ENCODE measurements at places on chromosomes 16 and 17.

DNA sequence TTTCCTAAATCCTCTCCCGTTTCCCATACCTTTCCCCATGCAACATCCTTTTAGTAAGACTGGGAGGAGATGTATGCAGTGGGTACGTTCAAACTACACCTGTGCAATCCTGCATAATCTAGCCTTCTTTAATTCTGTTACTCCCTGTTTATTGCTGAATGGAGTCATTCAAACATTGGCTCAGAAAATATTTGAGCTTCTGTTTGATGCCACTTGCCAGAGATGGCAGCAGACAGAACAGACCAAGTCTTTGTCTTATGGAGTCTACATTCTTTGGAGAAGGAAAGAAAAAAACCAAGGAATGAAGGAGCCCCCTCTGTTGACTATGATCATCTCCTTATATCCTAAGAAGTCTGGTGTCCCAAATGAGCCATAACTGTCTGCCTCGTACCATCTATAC lies 288.8 kb downstream of the HAPSTR1 start:
- DNase-seq, result no peak

DNA sequence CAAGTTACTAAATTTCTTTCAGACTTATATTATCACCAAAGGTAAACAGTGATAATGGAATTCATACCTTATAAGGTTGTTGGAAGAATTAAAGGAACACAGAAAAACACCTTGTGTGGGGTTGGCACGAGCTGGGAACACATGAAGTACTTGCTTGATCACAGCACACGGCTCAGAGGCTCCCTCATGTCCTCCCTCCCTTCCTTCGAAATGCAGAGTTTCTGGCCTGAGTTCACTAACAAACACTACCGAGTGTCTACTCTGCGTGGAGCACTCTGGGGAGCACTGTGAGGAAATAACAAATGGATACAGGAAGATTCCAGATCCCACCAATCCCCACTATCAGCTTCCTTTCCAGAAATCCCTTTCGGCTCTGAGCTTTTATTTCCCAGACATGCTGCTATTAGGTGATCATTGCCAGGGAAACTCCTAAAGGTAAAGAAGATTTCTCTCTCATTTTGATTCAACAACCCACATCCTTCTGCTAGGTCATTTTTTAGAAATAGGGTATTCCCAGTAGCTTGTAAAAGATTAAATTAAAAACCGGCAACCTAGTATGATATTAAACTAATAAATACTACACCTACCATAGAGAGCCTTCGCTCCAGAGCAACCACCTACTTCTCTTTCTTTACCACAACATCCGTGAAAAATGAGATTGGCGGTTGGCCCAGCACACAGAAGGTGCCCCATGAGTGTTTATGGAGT lies 6.1 kb upstream of the HNF1B start:
- no peak for DNase-seq

GRCh38 chr16:6035161-6035560 lies 937.6 kb upstream of the EEF2KMT start:
- no peak for DNase-seq

DNA sequence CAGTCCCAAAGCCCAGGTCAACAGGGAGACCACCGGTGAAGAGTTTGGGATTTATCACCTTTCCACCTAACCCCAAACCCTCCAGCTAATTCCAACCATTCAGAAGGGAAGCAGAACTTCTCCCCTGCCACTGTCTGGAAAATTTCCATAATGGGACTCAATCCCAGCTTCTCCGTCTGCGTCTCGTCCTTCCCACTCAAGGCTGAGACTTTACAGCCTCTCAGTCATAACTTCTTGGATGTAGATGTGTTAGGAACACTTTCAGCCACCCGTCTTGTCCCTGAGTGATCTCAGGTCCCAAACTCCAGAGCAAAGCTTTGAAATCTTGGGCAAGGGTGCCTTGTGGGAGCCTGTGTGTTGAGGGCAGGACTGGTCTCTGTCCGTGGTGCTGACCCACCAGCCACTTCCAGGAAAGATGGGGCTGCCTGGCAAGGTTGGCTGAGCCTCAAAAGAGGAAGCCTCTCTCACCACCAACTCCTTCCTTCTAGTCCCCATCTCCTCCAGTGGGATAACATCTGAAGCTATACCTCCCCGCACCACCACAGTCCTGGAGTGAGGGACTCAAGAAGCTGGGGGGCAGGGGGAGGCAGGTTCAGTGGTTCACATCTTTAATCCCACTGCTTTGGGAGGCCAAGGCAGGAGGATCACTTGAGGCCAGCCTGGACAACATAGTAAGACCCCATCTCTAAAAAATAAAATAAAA lies 9.3 kb downstream of the GAS2L2 start:
- DNase-seq, result no peak

DNA sequence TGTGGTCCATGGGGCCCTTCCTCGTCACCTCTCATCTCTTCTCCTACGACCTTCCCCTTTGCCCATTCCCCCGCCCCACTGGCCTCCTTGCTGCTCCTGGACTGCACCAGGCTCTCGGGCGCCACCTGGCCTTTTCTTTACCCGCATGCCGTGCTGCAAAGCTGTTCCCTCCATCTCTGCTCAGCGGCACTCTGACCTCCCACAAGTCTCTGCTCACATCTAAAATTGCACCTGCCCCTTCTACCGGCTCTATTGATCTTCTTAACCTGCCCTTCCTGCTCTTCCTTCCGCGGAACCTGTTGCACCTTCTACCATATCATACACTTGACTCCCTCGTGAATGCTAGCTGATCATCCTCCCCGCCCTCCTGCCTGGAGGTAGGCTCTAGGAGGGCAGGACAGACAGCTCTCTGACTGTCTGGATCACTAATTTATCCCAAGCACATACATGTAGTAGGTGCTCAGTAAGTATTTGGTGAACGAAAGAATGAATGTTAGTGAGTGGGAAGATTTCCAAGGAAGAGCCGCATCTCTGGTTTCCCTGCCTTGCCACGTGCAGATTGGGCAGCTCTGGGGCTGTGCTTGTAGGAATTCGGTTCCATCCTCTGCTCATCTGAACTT lies 17.3 kb downstream of the DNAH17 start:
- DNase-seq, result no peak

GRCh38 chr17:30101686-30102390 lies 14.8 kb upstream of the NSRP1 start:
- DNase-seq, result no peak

GRCh38 chr17:2057760-2058585 lies 3.1 kb downstream of the HIC1 start:
- no peak for DNase-seq

- DNase-seq, result no peak
Measured at GRCh38 chr17:77438241-77439188, 297.7 kb downstream of the SEC14L1 start.

- no peak for DNase-seq
Measured at GRCh38 chr16:83441517-83441916, 366.3 kb upstream of the HSBP1 start.

GRCh38 chr17:58279016-58279711 lies 1.6 kb downstream of the MPO start:
- DNase-seq, result no peak

- no peak for DNase-seq
Measured at GRCh38 chr16:87527055-87527724, 34.4 kb upstream of the ZCCHC14 start.

GRCh38 chr16:78804058-78804735 lies 704.7 kb downstream of the WWOX start:
- no peak for DNase-seq

GRCh38 chr17:29100296-29100695 lies 57.4 kb downstream of the PIPOX start:
- DNase-seq, result no peak

DNA sequence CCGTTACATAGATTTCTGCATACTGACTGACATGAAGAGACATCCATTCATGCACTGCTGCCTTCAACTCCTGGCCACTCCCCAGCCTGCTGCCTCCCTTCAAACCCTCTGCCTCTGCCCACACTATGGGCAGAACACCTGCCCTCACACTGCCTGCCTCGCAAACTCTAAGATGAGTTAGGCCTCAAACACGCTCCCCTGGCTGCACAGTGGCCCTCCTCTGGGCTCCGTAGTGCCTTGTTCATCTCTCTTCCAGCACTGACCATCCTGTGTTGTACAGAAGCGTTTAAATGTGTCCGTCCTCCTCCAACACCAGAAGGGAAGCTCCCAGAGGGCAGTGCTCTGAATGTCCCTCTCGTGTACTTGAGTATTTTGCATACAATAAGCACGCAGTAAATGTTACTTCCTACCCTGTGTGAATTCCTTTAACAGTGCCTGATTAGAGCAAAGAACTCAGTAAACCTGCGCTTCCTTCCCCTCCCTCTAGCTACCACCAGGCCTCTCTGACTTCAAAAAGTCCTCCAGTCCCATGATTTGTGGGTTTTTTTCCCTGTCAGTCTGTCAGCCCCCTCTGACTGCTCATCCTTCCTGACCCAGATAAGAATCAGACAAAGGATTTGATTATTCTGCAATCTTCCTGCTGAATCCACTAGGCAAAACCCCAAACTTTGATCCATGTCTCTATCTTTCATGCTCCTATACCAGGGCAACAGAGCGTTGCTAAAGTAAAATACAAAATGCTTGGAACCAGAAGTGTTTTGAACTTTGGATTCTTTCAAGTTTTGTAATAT lies 3.9 kb downstream of the DHX33 start:
- DNase-seq, result no peak

GRCh38 chr16:27840311-27841060 lies 223.0 kb downstream of the GSG1L start:
- no peak for DNase-seq

DNA sequence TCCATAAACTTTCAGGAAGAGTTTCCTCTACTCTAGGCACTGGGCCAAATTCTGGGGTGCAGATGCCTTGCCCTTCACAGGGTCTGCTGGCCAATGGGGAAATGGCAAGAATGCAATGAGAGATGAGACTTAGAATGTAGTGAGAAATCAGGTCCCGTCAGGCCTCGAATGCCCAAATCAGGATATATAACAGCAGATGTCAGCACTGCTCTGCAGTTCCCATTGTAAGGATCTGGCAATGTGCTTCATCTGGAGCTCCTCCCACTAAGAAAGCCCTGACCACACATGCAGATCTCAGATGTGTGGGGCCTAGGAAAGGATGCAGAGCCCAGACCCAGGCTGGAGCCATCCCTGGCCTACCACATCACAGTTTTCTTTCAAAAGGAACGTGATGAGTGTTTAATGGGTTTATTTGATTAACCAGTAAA lies 13.9 kb upstream of the LPCAT2 start:
- DNase-seq, result no peak

DNA sequence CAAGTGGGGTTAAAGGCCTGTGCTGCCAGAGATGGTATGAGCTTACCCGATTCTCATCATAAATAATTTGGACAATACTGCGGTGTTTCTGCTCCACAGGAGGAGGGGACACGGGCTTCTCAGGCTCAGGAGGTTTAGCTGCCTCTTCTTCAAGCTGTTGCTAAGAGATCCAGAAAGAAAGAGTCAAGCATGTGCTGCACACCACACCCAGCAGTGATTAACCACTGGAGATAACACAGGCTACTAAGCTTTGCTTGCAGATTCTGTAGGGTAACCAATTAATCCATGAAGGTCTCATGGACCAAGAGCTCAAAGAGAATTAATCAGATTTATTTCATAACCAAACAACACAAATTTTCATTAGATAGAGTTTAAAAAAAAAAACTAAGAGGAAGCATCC lies 56.6 kb downstream of the NCOR1 start:
- DNase-seq, result no peak

GRCh38 chr17:58283674-58284612 lies 3.2 kb upstream of the MPO start:
- no peak for DNase-seq

- no peak for DNase-seq
Measured at GRCh38 chr16:48271728-48272127, 24.4 kb upstream of the ABCC11 start.

- peak; percentile 14 for DNase-seq
Measured at GRCh38 chr17:60720763-60721531, 43.3 kb downstream of the BCAS3 start.

DNA sequence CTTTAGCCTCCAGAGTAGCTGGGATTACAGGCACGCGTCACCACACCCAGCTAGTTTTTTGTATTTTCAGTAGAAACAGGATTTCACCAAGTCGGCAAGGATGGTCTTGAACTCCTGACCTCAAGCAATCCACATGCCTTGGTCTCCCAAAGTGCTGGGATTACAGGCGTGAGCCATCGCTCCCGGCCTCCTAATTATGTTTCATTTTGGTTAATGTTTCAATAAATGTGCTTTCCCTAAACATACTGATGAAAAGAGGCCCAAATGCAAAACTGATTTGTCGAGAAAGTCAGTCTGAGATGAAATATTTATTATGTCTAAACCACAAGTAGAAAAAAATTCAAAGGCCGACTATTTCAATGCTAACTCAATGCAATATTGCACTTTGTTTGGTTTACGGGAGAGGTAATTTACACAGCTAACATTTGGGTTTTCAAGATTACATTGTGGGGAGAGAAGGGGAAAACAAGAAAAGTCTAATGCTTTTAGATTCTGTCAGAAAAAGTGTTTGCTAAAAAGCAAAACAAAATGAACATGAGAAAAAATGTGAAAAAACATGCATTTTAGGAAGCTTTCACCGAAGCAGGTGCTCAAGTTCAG lies 9.8 kb downstream of the STAT3 start:
- no peak for DNase-seq

DNA sequence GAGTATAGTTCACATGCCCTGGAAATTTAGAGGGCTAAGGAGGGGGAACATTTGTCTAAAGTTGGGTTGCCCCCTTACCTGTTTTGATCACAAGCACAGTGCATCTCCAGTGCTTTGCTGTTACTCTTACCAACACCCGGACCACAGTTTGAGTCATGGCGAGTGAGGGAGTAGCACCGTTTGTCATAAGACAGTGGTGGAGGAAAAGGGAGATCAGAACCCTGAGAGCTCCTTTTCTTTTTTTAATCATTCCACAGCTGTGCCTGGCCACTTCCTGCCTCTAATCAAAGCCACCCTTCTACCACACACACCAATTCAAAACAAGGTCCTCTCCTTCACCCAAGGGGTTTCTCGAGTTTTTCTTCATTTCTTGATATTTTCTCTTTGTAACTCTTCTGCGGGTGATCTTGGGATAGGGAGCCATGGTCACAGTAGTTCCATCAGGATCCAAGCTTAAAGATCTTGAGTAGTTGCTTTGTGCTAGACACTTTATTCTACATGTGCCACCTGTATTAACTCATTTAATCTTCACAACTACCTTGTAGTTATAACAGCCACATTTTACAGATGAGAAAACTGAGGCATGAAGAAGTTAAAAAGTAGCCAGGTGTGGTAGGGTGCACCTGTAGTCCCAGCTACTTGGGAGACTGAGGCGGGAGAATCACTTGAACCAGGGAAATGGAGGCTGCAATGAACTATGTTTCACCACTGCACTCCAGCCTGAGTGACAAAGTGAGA lies 5.0 kb upstream of the MYL4 start:
- no peak for DNase-seq

DNA sequence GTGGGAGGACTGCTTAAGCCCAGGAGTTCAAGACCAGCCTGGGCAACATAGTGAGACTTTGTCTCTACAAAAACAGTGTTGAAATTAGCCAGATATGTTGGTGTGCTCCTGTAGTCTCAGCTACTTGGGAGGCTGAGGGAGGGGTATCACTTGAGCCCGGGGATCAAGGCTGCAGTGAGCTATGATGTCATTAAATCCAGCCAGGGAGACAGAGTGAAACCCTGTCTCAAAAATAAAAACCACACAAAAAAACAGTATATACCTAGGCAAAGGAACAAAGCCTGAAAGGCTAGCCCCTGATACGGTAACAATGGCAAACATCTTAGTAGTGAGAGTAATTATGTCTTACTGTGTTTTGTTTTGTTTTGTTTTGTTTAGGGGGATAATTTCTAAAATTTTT lies 38.0 kb downstream of the TOM1L2 start:
- DNase-seq, result no peak
